Renal cortex interstitium (tissue), 15 donors: ENCODE measurements at places on chromosomes 11 and 22.

GRCh38 chr11:93655047-93655446, 6.4 kb upstream of the CEP295 start:
- DNase-seq, result no peak

GRCh38 chr22:50071432-50072166, 13.5 kb upstream of the TTLL8 start:
- DNase-seq, result no peak

- no peak for DNase-seq
Measured at GRCh38 chr22:24176630-24177029, 4.7 kb upstream of the SUSD2 start.

- no peak for DNase-seq
Measured at GRCh38 chr11:112728716-112729115, 232.5 kb upstream of the NCAM1 start.

GRCh38 chr11:134143801-134144200, 74.9 kb downstream of the JAM3 start:
- DNase-seq, result no peak

GRCh38 chr11:104529906-104530305, 366.0 kb upstream of the PDGFD start:
- DNase-seq, result no peak

GRCh38 chr22:49918911-49919881, 762 bp downstream of the CRELD2 start:
- no peak for DNase-seq

DNA sequence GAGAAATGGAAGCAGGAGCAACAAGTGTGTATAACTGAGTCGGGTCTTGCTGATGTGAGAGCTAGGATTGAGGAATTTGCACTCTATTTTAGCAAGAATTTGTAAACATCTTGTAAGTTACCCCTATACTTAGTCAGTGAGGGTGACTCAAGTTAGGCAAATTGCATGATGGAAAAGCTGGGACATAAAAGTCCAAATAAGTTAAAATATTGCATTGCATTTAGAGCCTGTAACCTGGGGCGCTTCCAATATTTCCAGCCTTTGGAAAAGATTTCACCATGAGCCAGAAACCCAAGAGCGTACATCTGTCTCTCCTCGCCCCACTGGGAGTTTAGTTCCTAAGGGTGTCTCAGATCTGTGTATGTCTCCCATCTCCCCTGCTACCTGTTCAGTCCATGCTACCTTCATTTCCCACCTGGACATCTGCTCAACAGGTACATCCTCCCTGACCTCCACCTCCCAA, 37.0 kb upstream of the ACCSL start:
- DNase-seq, result no peak
